ENCODE measurements at places on chromosomes 13 and 19.

DNA sequence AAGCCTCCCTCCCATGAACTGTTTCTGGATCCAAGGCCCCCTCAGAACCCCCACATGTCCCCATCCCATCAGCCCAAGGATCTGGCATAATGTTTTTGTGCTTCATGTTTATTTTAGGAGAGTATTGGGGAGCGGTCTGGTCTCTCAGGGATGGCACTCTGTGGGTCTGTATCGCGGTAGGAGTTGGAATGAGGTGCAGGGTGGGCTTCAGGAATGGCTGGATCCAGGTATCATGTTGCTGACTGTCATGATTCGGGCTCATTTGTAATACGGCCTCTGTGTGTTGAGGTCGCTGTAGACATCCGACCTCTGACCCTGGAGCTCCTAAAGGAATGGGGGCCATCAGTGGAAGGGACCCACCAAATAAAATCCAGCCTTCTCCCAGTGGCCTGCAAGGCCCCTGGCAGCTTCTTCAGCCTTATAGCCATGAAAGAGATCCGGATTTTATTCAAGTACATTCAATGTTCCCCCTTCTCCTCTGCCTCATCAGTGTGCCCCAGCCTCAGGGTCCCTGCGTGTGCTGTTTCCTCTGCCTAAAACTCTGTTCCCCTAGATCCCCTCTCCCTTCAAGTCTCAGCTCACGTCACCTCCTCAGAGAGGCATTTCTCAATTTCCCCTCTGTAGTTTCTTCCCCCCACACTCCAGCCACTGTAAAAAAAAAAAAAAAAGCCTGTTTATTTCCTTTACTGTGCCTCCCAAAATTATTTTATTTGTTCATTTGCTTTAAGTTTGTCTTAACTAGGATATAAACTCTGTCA, 2.2 kb downstream of the HCST start:
- DNase-seq: no peak

DNA sequence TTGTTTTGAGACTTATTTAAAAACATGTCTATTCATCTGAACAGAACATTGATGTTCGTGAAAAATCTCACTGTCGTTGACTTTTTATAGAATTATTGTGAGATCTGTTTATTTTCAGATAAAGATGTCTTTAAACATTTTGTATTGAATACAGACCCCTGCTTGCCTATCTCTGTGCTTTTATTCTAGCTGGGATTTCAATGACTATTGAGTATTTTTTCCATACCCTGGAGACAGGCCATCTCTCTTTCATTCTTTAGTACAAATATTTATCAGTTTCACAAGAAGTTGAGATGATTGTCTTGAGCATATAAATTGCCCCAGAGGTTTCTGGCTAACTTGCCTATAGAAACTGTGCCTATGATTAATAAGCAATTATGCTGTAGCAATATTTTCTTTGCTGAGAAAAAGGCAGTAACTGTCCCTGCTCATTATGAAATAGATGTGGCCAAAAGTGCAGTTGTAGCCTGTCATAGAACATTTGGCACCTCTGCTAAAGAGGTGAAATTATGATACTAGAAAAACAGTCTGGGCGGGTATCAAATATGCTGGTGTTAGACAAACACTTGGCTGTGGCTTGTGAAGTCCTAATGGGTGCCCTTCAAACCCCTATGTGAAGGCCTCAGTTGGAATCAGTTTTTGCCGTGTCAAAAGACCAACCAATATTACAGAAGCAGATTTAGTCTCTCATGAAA, 360.6 kb downstream of the HS6ST3 start:
- DNase-seq: no peak

DNA sequence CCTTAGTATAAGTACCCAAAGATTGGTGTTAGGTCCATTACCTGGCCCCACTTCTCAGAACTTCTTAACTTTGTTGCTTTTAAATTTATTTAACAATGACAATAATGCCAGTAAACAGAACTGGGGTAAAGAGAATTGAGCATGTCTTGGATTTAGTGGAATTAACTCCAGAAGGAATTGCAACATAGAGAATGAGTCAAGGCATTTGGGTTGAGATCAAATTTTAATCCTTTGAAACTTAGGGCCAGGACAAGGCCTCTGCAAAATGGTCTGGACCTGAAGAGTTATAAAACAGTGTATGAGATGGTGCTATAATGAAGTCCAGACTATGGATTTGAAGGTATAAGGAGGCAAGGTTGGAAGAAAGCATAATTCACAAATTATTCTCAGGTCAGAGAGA, 1030.4 kb downstream of the SLITRK5 start:
- DNase-seq: no peak

DNA sequence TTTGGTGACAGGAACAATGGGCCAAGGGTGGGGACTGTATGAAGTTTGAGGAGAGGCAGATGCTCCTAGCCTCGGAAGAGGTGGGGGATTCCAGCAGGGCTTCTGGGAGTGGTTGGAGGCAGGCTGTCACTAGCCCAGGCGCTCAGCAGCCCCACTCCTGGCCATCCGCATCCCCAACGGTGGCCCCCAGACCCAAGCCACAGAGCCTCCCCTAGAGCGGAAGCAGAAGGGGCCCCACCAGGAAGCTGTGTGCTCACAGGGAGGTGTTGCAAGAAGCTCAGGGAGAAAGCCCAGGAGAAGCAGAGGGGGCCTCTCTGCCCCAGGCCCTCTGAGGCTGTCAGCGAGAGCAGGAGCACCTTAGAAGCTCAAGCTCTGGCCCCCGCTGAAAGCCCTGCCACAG, 8.3 kb downstream of the PRAM1 start:
- no peak for DNase-seq

- no peak for DNase-seq
Measured at GRCh38 chr19:57403737-57404563, 7.0 kb upstream of the ZNF17 start.

DNA sequence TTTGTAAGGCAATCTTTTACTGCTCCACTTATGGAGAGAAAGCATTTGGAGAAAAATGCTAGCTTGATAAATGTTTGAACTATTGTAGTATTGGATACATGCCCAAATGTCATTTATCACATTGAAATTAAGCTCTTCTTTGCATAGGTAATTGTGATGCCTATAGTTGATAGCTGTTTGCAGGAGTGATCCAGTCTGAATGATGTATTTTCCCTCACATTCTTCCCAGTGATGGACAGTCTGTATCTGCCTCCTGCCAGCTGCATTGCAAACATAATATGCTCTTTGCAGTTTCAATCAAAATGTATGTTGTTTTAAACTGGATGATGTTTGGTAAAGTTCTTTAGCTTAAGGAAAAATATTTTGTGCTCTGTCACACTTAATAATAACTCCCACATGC, 89.8 kb downstream of the EDNRB start:
- DNase-seq: no peak

- no peak for DNase-seq
Measured at GRCh38 chr19:13670846-13671245, 93.5 kb upstream of the MRI1 start.

DNA sequence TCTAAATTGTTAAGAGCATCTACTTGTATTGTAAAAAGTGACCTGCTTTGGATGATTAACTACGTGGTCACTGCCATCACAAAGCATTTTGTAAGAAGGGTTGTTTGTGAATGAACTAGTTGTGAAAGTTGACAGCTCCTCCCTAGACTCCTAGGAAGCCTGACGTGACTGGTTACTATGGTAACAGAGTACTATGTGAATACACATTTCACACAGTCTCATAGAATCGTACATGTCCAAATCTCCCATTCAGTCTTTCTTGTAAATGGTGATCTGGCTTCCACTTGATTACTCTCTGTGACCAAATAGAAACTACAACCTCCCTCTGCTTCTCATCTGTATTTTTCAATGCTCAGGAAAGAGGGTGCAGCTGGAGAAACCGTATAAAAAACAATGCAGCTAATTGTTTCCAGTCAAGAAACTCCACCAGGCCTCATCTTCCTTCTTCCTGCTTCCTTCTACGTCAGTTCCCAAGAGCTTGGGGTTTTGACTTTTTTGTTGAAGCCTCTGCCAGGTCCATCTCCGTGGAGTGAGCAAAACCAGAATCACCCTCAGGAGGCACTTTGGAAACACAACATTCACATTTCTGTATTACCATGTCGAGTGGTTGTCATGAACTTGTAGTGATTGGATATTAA, 83.4 kb downstream of the GPC6 start:
- no peak for DNase-seq

DNA sequence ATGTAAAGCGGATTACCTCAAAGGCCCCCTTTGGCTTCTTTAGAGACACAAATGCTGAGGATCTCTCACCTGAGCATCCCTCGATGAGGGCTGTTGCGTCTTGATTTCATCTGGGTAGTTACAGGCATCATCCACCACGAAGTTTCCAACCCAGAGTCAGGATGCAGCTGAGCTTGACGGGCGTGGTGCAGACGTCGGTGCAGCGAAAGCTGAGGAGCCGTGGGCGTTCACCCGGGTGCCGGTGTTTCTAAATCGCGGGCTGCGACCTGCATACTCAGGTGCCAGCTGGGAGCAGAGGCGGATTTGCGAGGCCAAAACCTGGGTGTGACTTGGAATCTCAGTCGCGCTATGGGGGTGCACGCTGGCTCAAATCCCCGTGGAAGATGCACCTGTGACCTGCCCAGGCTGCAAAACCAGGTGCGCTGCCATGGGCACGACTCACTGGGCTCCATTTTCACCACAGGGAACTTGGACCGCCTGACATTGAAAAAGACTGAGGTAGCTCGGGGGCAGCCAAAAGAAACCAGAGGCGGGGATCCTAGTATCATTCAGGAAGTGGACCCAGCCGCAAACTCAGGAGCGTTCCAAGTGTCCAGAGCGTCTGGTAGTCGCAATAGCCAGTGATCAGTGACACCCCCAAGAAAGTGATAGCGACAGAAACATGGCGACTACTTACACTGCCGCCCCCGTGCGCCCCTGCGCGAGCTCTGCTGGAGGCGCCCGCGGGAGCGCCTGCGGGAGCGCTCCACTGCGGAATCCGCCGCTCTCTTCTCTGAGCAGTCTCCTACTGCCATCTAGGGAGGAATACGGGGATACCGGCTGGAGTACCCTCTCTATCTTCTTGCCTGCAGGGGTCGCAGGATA, 36.4 kb upstream of the IGFL4 start:
- peak; percentile 90 for DNase-seq

DNA sequence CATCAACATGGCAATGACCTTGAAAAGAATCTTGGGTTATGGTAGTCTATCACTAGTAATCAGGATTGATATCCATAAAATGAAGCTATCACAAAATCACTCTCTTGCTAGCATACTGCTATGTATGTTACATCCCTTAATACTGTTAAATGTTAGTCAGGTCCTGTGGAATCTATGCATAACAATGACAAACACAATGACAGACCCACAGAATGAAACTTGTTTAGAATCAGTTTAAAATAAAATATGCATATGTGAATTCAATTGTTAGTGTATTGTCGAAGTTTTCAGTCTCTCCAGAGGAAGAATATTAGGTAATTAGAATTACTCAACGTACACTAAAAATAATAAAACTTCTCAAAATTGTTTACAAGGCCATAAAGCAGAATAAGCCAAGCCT, 137.6 kb downstream of the DACH1 start:
- DNase-seq: no peak

- DNase-seq: peak; percentile 89
Measured at GRCh38 chr19:38004521-38005223, 97.7 kb downstream of the SIPA1L3 start.

- no peak for DNase-seq
Measured at GRCh38 chr13:48737689-48738088, 84.0 kb downstream of the CYSLTR2 start.

DNA sequence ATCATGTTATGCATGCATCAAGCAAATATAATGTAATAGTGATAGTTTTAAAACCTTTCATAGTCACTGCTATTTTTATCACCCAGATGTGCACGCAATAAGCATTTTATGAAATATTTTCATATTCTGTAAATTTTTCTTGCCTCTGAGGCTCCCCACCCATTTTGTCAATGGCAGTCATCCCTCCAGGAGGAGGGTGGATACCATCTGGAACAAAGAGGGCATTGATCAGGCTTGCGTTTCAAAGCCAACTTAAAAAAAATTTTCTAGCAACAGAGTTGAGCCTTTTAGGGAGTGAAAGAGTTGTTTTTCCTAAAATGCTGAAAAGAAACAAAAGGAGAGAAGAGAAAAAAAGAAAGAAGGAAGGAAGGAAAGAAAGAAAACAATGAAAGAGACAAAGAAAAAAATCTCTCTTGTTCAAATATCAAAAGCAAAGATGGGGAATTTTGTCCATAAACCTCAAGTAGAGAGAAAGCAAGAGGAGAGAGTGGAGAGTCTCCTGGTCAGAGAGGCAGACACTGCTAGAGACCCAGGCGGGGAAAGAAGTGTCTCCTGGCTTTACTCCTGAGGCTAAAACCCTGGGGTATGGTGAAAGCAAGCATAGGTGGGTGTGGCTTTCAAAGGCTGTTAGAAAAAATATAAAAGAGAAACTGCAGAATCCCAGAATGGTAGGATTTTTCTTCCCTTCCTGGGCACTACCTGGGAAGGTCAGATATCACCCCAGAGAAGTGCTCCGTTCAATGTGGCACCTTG, 63.6 kb upstream of the KLF12 start:
- no peak for DNase-seq

GRCh38 chr13:31096654-31097302, 64.9 kb downstream of the HSPH1 start:
- DNase-seq: no peak

- no peak for DNase-seq
Measured at GRCh38 chr19:45324349-45324907, 1.8 kb upstream of the CKM start.

All from SK-N-SH (cell line).